ENCODE measurements at places on chromosomes 1 and 21.

GRCh38 chr21:39612233-39613040, at the start of gene B3GALT5:
Gene B3GALT5, plus strand, starts transcription at chr21:39612940. Its CDS starts 47,620 bp downstream, at chr21:39660560.
- no peak for DNase-seq

- peak; percentile 56 for DNase-seq
Observed at GRCh38 chr1:224544346-224545110, 71.6 kb upstream of the CNIH3 start.

DNA sequence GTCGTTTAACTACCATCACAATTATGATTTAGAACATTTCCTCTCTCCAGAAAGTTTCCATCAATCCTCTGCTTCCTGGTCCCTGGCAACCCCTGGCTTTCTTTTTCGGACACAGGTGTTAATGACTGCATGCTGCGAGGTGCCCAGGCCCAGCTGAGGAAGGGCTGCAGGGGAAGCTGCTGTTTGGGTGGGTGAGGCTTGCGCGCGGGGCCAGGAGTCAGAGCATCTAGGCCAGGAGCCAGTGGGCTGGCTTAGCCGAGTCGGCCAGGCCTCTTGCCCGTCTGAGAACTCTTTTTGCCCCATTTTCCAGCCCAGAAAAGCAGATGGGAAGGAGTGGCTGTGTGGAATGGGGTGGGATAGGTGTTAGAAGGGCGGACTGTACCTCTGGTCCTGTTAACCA, 51.5 kb downstream of the NAV1 start:
- DNase-seq, result no peak

GRCh38 chr1:64061430-64062104, 141.9 kb upstream of the UBE2U start:
- no peak for DNase-seq

GRCh38 chr1:7899741-7900140, 40.9 kb downstream of the TNFRSF9 start:
- peak; percentile 37 for DNase-seq

DNA sequence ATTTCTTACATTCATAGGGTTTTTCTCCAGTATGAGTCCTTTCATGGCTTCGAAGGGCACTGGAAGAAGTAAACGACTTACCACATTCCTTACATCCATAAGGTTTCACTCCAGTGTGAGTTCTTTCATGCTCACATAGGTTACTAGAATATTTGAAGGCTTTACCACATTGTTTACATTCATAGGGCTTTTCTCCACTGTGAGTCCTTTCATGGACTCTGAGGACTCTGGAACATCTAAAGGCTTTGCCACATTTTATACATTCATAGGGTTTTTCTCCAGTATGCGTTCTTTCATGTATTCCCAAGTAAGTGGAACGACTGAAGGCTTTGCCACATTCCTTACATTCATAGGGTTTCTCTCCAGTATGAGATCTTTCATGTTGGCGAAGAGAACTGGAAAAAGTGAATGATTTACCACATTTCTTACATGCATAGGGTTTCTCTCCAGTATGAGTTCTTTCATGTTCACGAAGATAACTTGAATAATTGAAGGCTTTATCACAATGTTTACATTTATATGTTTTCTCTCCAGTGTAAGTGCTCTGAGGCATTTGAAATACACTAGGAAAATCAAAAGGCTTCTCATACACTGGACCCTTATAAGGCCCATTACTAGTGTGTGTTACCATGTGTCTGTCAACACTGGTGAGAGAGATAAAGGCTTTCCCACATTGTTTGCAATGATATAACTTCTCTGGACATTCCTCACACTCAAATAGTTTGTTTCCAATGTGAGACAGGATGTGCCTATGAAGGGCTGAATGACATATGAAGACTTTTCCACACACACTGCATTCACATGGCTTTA, 29.9 kb upstream of the ZNF695 start:
- no peak for DNase-seq

DNA sequence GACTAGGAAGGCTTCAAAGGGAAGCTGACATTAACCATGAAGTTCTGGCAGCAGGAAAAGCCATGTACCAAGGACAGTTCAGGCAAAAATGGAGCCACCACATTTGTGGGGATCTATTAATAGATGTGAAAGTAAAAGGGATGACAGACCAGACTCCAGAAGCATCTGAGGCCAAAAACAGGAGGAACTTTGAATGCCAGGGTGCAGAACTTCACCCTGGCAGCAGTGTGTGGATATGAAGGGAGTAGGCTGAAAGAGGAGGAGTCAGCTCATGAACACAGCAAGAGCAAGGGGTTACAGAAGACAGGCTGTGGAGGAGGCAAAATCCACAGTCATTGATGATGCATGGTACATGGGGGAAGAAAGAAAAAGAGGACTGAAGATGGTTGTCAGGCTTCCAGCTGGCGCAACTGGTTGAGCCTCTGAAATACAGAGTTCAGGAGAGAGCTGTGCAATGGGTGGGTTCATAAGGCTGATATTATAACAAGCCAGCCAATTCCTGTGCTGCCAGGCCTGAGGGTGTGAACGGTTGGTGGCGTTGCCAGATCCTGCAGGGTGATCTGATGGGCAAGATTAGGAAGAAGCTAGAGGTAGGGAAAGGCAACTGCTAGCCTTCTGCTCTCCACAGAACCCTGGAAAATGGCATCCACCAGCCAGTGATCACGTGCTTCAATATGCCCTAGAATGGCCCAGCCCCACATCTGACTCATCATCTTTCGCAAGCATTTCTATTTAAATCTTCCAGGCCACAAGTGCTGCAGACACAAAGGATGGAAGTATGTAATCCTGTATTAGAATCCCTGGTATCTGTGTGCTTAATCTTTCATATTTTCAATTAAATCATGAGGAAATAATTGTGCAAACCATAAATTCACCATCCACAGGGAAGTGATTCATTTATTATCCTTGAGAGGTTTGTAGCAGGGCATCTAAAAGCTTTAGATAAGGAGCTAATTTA, 81.9 kb downstream of the SLC25A24 start:
- DNase-seq, result peak; percentile 75

DNA sequence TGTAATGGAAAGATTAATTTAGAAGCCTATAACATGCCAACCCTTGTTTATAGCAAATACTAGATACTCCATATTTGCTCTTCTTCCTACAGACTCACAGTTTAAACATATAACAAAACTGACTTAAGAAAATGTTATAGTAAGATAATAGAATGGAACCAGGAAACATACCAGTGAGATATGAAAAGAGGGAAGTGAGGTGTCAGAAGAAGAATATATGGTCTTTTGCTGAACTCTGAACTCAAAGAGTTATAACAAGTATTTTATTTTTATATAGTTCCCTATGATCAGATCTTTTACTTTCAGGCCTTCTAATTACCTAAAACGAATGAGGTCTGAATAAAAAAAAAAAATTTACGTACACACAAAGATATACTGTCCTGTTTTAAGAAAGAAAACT, 20.9 kb downstream of the TMED5 start:
- no peak for DNase-seq

GRCh38 chr1:238063454-238063853, 172.7 kb upstream of the ZP4 start:
- DNase-seq, result no peak

GRCh38 chr1:31380181-31380580, 7.3 kb upstream of the FABP3 start:
- no peak for DNase-seq

DNA sequence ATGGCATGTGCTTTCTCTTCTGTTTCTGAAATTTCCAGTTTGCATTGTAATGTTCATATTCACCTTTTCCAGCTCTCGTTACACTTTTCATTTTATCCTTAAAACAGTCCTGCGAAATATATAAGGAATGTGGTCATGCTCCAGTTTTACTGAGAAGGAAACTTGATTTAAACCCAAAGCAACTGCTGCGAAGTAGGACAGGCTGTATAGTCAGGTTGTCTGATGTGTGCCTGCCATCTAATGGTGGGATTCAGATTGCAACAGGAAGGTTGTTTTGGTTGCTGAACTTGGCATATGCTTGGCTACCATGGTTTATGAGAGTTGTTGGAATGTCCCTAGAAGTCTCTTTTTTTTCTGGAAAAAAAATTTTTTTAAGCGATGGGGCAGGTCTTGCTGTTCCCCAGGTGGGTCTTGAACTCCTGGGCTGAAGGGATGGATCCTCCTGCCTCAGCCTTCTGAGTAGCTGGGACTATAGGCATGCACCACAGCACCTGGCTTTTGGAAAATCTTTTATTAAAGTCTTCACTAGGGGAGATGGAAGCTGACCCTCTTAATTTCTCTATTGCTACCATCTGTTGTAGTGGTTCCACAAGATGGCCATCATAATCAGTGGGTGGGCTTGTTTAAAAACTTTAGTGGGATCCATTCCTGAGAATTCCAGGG, 86.9 kb downstream of the UCK2 start:
- peak; percentile 73 for DNase-seq

GRCh38 chr21:40723317-40723716, 123.6 kb downstream of the DSCAM start:
- no peak for DNase-seq

DNA sequence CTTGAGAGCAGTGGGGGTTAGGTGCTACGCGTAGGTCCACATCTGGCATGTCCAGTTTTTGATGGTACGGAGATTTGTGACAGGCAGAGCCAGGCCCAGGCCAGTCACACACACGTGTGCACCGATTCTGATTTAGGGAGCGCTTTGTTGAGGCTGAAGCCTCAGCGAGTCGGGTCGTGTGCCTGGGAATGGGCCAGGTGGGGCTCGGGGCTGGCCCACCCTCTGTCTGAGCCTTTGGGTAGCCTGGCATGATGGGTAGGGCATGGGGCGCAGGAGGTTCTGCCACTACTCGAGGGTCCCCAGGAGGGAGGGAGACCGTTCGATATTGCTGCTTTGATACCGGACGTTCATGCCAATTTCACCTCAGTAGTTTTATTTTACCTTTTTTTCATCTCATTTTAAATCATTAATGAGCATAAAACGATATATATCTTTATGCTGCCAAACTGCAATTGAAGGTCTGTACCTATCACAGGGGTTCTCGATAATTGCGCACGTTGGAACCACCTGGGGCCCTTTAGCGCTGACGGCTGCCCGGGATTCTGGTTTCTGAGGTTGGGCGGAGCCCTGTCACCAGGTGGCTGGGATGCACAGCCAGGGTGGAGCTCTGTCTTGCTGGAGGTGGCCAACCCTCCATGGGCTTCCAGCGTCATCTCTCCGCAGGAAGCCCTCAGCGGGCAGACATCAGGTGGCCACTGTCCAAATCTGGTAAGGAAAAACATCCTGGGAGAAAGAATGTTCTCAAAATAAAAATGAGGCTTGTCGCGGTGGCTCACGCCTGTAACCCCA, 71.9 kb downstream of the SCCPDH start:
- no peak for DNase-seq

GRCh38 chr1:24991697-24992096, 61.6 kb upstream of the RUNX3 start:
- peak; percentile 54 for DNase-seq

DNA sequence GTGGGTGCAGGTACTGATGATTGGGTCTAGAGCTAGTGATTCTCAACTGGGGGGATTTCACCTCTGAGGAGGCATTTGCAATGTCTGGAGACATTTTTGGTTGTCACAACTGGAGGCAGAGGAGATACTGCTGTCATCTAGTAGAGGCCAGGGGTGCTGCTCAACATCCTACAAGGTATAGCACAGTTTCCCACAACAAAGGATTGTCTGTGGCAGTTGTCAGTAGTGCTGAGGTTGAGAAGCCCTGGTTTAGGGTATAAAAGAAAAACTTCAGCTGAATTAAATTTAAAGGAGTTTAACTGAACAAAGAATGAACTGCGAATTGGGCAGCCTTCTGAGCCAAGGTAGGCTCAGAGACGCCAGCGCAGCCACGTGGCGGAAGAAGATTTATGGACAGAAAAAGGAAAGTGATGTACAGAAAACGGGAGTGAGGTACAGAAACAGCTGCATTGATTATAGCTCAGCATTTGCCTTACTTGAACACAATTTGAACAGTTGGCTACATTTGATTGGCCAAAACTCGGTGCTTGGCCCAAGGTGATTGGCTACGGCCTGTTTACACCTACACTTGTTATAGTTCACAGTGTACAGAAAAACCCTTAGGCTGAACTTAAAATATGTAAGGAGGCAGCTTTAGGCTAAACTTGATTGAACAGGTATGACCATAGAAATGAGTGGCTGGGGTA, 40.4 kb downstream of the MPZL1 start:
- DNase-seq, result no peak

- no peak for DNase-seq
Observed at GRCh38 chr1:156801409-156802121, 15.1 kb downstream of the SH2D2A start.

DNA sequence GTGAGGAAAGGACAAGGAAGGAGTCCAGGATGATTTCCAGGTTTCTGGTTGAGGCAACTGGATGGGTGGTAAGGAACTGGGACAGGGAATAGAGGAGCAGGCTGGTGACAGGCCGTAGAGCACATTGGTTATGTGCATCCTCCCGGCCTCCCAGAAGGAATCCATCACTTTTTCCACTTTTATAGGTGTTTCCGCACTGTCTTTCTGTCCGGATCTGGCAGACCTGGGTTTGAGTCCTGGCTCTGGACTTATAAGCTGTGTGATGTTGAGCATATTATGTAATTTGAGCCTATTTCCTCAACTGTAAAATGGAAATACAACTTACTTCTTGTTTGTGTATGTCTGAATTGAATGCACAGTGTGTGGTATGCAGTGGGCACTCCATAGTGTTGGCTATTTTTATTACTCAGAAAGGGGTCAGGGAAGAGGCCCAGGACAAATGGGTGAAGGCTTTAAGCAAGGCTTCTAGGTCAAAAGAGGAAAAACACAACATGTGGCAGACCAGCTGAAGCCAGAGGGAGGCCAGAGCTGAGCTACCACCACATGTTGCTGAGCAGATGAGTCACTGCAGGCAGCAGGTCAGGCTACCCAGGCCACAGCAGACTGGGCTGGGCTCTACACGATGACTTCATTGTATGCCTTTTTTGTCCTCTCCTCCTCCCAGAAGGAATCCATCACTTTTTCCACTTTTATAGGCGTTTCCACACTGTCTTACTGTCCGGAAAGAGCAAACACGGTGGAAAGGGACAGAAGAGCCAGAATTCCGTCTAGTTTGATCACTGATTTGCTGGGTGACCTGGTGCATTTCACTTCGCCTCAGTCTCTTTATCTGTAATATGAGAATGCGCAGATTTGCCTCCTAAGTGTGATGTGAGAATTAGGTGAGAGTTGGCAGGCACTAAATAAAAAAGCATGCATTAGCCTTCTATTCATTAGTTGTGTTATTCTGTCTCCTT, 791 bp upstream of the MAST2 start:
- peak; percentile 91 for DNase-seq

DNA sequence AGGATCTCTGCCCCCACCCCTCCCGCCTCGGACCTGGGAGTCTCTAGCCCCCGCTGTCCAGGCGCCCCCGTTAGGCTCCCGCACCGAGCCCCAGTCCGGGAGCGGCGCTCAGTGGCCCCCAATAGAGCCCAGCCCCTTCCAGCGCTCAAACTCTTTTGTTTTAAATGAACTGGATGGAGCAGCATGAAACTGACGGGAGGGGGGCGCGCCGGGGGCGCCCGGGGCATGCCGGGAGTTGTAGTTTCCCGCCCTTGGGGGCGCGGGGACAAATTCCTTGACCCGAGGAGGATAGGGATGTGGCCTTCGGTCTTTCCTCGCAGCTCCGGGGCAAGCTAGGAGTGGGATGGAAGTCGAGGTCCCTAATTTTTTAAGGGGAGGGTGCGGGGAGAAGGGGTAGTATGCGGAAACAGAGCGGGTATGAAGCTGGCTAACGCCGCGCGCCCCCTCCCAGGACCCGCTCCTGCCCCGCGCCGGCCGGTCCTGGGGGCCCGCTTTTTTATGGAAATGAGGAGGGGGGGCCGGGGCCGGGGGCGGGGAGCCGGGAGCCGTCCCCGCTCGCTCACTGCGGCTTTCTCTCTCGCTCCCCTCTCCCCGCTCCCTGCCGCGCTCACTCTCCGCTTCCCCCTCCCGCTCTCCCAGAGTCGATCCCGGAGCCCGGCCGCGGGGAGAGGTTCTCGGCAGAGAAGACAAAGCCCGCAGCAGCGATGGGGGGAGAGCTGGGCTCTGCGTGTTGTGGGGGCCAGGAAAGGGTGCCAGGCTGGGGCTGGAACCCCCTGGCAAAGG, at the start of gene MEX3A:
MEX3A (minus strand) TSS at position 157 of the 783 bp plus-strand sequence. CDS start 467 bp downstream, outside the sequence.
- peak; percentile 59 for DNase-seq

All from suppressor macrophage treated with lipopolysaccharide for 4 hours (primary cell).